ENCODE measurements at places on chromosomes 7 and 10.

DNA sequence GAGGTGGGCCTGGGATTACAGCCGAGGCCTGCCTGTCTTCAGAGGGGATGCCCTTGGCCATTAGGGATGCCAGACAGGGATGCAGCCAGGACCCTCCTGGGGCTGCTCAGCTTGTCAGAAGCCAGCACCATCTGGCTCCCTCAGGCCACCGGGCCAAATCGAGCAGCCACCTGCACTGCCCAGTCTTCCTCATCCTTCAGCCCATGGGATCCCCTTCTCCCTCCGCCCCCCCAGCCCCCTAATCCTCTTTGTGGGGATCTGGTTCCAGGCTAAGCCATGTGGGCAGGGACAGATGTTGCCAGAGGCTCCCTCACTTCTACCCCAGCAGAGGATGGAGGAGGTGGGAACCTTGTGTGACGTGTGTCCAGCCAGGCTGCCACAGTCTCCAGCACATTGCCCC lies 137.4 kb upstream of the PPIF start:
- DNase-seq = no peak

DNA sequence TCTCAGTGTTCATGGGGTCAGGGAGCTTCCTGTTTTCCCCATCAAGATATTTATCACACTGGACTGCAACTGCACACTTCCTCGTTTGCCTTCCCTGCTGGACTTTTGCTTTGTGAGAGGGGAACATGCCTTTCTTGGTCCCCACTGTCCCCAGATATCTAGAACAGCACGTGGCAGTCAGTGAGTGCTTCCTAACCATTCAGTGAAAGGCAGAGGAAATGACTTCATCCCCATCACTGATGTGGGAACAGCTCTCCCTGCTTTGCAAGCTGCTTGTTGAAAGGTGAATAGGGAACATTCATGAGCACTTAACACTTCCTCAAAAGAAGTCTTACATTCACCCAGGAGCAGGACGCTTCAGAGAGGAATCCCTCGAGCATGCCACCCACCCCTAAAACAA lies 135.4 kb downstream of the MYOF start:
- DNase-seq = no peak

DNA sequence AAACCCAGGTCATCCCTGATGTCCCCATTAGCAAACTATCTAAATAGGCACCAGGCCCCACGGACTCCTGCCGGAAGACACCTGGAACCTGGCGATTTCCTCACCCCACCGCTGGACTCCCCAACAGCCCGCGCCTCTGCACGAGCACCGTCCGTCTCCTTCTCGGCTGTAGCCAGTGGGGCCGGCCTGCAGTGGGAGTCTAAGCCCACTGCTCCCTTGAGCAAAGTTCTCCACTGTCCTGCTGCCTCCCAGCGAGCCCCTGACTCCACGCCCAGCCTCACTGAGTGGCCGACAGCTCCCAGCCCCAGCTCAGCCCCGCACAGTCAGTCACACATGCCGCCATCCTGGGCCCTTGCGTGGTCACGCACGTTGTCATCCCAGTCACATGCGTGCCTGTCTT lies 211.3 kb upstream of the PPP2R2D start:
- no peak for DNase-seq

GRCh38 chr10:8431511-8431910 lies 377.0 kb downstream of the GATA3 start:
- DNase-seq = no peak

- no peak for DNase-seq
These were observed 108.7 kb upstream of the PPP2R2D start for GRCh38 chr10:131792011-131792651.

- no peak for DNase-seq
These were observed 401.4 kb upstream of the GALNT17 start for GRCh38 chr7:70730451-70731110.

DNA sequence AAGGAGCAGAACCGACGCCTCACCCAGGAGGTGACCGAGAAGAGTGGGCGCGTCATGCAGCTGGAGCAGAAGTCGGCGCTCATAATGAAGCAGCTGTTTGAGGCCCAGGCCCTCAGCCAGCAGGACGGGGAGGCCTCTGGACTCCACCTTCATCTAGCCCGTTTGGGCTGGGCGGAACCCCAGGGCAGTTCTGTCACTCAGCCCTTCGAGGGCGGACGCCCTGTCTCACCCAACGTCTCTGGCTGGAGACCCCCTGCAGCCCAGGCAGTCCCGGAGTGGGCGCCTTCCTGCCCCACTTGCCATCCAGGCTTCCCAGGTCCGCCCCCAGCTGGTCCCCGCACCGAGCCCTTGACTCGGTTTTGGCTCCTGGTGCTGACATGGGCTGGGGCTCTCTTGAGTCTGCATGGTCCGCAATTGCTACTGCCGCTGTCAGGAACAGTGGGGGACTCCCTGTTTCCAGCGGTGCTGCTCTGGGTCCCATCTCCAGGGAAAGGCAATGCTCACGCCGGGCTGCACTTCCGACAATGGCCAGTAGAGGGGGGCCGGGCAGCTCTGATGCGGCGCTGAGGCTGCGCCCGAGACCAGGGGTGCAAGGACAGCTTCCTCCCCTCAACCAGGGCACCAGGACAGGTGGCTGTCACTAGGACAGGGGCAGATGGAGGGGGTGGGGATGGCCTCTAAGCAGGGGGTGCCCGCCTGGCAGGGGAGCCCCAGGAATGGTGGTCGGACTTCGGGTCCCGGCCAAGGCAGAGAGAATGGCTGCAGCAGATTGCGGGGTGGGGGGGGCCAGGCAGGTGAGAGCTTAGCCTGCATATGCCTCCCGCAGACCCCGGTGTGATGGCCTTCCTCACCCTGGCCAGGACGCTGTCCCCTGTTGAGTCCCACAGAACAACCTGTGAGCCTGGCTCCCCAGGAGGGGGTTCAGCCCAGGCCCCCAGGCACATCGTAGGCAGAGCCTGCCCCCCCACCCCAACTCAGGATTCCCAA lies 71.2 kb upstream of the KCTD7 start:
- DNase-seq = no peak

DNA sequence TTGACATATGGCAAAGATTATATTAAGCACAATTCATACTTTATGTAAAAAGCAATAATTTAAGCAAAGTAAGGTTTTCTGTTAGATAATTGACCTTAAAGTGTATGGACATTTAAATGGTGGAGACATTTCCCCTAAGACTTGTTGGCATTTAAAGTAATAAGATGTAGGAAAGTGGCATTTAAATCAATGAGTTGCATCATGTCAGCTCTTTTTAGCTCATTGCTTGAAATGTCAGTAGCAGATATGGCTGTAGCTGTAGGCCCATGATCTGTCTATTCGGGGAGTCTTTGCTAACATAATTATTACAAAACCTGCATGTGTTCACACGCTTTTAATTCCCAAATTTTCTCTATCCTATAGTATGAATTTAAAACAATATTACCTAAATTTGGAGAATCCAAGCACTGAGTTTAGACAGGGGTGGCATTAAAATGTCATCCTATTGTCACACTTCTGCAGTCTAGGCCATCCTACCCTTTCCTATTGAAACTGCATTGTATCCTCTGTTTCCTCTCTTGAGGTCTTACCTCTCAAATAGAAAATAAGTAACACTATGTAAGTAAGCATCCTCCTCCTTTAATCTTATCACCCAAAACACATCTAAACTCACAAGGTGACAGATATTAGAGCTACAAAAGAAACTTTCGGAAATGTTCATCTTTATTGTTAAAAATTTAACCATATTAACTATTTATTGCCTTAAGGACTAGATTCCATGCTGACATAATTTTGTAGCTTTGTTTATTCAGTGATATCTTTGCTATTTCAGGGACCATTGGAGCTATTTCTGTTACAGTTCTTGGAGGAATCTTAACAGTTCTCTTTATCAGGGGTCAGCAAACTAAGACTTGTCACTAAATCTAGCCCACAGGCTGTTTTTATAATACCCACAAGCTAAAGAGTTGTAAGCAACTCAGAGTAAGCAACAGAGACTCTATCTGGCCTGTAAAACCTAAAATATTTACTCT lies 91.2 kb downstream of the LCOR start:
- DNase-seq = no peak

GRCh38 chr10:51935341-51935740 lies 235.9 kb upstream of the CSTF2T start:
- no peak for DNase-seq

GRCh38 chr7:95334447-95334846 lies 10.1 kb upstream of the PON1 start:
- DNase-seq = no peak

DNA sequence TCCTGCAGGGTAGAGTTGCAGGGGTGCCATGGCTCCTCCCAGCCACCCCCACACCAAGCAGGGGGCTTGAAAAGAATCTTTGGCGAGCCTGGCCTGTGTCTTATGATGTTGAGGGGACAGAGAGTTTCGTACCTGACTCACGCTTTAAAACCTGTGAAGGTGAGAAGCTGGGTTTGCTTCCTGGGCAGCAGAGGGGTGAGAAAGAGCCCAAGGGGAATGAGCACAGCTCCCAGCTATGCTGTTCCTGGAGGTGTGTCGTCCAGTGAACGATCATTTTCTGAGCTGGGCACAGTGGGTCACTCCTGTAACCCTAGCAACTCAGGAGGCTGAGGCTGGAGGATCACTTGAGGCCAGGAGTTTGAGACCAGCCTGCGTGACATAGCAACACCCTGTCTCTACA lies 13.5 kb upstream of the ADRB1 start:
- DNase-seq = no peak

DNA sequence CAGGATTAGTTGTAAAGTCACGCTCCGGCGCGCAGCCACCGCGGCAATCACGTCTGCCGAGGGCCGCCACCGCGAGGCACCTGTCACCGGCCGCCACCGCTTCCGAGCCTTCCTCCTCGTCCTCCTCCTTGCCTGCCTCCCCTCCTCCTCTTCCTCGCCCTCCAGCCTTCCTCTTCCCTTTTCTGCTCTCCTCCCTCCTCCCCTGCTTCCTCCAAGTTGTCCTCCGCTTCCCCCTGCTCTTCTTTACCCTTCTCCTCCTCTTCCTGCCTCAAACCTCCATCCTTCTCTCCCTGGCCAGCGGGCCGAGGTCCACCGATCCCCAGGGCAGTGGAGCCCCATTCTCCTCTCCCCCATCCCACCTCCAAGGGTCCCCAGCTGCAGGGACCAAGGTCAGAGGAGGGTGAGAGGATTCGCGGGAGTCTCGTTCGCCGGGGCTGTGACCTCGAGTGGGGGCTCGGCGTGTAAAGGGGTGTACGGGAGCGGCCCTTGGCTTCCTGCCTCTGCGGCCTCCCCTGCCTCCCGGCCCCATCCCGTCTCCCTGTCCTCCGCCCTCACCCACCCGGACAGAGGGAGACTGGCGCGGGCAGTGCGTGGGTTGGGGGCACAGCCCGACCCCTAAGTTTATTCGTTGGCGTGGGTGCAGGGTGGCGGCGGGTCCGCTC lies 89.5 kb upstream of the PAX2 start:
- no peak for DNase-seq

DNA sequence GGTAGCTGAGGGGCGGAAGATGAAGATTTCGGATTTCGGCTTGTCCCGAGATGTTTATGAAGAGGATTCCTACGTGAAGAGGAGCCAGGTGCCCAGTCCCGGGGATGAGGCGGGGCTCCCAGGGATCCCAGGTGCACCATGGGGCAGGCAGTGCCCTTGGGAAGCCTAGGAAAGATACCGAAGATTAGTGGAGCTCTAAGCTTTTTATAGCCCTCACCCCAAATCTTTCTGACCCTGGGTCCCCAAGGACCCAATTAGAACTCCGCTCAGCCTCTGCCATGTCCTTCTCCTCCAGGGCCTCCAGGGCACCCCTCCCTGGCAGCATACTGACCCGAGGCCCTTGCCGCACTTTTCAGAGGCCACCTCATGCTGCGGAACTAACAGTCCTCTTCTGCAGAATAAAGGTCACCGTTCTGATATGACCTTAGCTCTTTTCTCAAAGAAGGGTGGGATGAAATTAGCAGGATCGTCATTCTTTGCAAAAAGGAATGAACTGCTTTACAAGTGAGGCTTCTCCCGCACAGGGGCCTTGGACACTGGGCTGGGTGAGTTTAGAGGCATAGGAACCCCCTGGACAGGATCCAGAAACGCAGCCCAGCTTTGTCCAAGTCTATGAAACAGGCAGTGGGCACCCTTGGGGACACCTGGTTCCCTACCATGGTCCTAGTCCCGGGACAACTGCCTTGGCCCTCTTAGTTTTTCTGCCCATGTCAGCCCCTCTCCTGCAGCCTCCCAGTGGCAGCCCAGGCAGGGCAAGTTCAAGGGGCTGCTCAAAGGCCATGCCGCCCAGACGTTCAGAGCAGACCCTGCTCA lies 17.9 kb upstream of the CSGALNACT2 start:
- DNase-seq = no peak

DNA sequence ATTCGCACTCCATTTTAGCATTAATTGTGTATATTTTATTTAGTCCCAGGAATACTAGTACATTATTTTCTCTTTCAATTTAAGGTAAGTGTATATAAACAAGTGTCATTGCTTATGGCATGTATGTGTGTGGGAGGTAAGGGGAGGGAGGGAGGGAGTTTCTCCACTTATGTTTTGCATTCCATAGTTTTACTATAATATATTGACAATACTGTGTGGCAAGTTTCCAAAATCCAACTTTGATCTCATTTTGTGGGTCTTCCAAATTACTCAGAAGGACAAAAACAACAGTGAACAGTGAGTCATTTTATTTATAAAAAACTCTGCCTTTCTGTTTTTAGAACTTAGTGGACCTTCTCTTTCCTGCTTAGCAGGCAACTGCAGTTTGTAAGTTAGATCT lies 102.3 kb upstream of the SEMA3E start:
- no peak for DNase-seq

DNA sequence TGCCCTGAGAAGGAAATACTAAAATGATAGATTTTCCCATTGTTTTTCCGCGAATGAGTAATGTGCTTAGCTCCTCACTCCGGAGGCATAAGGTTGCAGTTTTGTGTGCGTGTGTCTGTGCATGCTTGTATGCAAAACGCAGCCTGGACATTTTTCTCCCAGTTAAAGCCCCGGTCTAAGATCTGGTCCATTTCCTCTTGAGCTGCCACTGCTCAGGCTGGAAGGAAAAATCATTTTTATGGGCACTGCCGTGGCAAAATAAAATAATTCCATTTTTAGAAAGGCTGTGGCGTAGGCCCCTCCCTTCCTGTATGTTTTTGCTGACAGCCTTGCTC lies 260.6 kb downstream of the WDR37 start:
- DNase-seq = no peak

- no peak for DNase-seq
These were observed 53.2 kb downstream of the ANKMY2 start for GRCh38 chr7:16592395-16592794.

DNA sequence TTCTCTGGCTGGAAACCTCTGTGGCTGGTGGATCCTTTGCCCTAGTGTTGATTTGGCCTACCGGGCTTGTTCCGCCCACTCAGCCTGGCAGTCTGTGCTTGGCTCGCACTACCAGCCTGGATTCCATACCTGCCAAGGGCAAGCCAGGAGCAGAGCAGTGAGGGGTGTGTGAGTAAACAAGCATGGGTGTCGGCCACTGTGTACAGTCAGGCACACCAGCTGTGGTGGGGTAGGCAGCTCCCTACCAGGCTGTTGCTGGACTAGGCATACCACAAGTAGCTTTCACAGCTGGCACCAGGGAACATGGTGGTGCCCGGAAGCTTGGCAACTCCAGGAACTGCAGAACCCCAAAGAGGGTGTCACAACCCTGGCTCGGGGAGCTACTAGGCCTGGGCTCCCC lies 942.9 kb upstream of the LRRN3 start:
- no peak for DNase-seq

GRCh38 chr10:117921421-117921820 lies 125.3 kb downstream of the RAB11FIP2 start:
- no peak for DNase-seq
